Progenitor cell of endocrine pancreas (in vitro differentiated cells): ENCODE measurements at places on chromosomes 11 and 22.

DNA sequence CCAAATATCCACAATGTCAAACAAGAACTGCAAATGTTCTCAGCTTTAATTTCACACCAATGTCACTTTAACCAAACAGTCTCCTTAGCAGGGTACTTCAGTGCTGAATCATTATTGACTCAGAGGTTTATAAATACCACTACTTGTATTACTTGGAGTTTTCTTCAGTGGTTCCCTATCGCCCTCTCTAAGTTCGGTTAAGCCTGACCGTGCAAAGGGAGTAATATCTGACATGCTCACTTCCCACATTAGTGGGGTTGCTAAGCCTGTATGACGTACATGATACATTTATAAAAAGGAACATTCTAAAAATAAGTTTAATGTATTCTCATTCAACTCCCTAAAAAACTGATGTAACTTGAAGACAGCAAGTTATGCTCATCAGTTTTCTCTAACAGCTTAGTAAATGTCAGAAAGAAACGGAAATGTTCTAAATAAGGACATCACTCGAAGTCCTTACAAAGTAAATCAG, 93.1 kb upstream of the ZC3H12C start:
- no peak for DNase-seq

DNA sequence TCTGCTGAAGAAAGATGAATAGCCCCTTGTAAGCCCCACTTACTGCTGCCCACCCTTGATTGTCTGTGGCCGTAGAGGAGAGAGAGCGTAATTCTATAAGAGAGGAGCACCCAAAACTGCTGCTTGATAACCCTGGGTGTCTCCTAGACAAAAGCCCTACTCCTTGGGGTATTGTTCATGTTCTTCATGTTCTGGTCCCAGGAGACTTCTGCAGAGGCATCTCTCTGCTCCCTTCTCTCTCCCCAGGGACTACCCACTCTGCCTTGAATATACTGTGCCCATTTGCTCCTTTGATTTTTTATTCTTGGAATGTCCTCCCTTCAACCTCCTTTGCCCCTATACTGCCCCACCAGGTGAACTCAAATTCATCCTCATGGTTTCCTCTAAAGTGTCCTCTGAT, 417.8 kb upstream of the CADM1 start:
- no peak for DNase-seq

- DNase-seq, result no peak
Measured at GRCh38 chr11:112268406-112268805, 7.7 kb upstream of the PLET1 start.

- no peak for DNase-seq
Measured at GRCh38 chr11:26702406-26702805, 19.5 kb downstream of the SLC5A12 start.

DNA sequence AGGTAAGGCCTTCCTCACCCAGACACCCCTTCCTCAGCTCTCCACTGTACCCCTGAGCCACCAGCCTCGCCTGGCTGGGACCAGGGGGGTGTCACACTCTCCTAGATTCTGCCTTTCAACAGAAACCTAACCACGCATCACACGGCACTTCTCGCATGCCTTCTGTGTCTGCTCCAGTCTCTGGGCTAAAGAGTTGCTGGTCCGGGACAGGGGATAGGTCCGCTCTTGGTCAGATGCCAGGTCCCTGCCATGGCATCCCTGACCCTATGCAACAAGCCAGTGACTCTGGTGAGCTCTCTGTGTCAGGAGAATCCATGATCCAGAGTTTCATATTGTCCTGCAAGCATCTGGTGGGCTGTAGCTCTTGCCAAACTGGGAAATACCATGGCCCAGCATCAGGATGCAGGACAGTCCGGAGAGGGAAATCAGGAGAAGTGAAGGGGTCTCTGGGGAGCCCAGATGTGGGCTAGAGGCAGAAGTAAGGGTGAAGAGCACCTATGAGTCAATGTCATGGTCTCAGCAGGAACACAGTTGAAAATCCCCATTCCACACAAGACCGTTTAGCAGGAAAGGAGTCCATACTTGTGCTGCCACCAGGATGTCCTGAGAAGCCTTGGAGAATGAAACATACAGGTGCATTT, 14.1 kb downstream of the IGLL5 start:
- no peak for DNase-seq

- no peak for DNase-seq
Measured at GRCh38 chr11:75073459-75074190, 23.1 kb downstream of the OR2AT4 start.

DNA sequence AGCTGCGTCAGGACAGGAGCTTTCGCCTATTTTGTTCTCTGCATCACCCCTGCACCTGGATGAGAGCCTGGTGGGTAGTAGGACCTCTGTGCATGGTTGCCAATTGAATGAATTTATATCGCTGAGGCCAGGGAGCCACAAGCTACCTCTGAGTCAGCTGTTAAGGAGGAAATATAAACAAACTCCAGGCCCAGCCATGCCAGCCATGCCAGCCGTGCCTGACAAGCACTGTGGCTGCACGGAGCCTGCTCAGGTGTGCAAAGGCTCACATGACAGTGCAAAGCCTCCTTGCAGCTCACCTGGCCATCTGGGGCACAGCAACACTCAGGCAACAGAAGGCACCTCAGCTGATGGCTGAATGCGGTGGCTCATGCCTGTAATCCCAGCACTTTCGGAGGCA, 33.7 kb upstream of the LINC01488 start:
- no peak for DNase-seq

DNA sequence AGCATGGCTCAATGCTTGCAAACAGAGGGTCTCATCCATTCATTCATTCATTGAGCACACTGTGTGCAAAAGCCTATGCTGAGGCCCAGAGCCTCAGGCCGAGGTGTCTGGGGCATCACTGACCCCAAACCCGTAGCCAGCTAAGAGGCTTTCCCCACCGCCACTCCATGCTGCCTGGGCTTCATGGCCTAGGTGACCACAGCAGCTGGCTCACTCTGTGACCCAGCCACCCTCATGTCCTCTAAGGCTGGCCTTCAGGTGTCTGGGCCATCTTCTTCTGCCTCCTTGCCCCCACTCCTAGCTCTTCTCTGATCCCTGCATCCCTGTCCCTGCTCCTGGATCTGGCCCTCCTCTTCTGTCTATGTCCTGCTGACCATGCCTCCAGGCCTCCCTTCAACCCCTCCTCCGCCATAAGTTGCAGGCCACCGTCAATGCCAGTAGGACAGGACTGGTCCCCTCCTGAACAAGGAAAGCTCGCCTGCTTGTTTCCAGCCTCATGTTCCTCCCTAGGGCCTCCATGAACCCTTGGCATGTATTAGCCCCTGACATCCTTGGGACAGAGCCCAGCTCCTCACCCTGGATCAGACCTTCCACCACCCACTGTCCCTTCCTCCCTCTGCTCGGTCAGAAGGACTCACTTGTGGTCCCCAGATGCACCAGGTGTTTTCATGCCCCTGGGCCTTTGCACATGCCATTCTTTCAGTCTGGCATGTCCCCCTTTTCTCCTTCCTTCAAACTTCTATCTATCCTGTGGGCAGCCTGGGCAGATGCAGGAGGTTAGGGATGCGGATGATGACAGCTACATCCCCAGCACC, 92.8 kb downstream of the MYEOV start:
- no peak for DNase-seq

- no peak for DNase-seq
Measured at GRCh38 chr11:26579683-26580082, 7.6 kb upstream of the MUC15 start.

DNA sequence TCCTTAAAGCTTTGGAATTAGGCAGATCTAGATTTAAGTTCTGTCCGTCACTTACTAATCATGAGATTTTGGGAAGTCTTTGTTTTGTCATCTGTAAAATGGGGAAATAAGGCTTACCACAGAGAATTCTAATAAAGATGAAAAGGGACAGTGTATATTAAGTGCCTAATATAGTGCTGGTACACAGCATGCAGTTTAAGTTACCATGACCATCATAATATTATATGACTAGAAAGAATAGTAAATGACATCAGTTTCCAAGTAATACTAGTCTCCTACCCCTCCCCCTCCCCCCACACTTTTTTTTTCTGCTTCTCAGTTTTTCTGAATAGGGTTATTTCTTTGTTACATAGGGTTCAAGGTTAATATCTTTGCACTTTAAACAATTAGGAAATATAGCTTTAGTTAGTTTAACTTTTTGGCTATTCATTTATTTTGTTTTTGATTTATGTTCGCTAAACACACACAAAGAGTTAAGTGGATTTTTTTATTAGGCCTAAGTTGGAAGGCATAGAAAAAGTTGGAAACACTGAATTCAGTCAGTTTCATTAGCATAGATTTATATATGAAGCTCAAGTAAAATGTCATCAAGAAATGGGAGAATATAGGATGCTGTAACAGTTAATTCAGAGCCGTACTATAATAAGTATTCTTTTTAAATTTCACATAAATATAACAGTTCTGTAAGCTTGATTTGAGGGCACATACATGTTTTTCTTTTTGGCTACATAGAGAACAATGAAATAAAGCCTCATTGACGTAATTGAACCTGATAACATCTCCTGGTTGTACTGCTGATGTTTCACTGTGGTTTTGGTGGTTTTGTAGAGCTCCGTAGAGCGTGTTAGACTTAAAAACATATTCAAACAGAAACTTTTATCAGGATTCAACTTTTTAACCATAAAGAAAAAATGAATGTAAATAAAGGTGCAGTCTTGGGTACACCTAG, 121.2 kb downstream of the PDE3B start:
- DNase-seq, result no peak

- no peak for DNase-seq
Measured at GRCh38 chr22:34588871-34589545, 476.9 kb upstream of the ISX start.

- no peak for DNase-seq
Measured at GRCh38 chr11:104968355-104968855, at the start of gene CASP4. Gene CASP4, minus strand, starts transcription at chr11:104968574. Its CDS starts 49 bp downstream, at chr11:104968525.

GRCh38 chr11:2379466-2380174, 2.5 kb downstream of the CD81 start:
- DNase-seq, result no peak

- no peak for DNase-seq
Measured at GRCh38 chr11:133946541-133947318, 10.0 kb downstream of the IGSF9B start.

DNA sequence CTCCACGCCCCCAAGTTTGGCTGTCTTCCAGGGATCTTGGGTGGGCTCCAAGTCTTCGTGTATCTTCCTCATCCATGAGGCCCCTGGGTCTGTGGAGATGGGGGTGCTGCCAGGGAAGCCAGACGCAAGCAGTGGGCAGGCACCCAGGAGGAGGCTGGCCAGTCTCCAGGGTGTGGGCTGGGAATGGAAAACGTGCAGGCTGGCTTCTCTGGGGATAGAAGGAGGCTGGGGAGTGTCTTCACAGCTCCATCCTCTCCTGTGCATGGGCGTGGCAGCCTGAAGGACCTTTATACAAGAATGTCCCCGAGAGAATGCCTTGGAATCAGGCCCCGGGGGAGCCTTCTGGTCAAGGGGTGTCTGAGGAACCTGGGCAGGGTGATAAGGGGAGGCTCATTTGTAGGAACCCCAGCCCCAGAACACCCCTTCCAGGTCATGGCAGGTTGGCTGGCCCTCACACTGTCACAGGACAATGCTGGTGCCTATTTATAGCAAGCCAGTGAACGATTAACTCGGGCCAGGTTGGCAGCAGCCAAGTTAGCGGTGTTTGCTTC, 14.0 kb downstream of the SGSM1 start:
- DNase-seq, result no peak

- no peak for DNase-seq
Measured at GRCh38 chr11:88814076-88814475, 251.7 kb downstream of the GRM5 start.

DNA sequence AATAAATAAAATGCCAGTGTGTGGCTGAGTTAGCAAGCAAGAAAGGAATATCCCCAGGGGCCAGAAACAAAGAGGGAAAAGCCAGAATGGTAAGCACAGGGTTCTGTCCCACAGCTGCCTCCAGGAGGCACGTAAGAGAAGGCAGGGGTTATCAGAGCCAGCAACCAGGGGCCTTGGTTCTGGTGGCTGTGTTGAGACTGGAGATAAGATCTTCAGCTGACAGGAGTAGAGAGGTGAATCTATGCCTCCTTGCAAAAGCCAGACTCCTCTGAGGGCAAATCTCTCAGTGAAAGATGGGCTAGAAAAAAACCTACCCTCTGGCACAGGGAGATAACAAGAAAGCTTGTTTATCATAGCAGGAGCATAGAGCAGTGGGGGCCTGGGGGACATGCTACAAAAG, 29.8 kb upstream of the NFAM1 start:
- DNase-seq, result no peak

DNA sequence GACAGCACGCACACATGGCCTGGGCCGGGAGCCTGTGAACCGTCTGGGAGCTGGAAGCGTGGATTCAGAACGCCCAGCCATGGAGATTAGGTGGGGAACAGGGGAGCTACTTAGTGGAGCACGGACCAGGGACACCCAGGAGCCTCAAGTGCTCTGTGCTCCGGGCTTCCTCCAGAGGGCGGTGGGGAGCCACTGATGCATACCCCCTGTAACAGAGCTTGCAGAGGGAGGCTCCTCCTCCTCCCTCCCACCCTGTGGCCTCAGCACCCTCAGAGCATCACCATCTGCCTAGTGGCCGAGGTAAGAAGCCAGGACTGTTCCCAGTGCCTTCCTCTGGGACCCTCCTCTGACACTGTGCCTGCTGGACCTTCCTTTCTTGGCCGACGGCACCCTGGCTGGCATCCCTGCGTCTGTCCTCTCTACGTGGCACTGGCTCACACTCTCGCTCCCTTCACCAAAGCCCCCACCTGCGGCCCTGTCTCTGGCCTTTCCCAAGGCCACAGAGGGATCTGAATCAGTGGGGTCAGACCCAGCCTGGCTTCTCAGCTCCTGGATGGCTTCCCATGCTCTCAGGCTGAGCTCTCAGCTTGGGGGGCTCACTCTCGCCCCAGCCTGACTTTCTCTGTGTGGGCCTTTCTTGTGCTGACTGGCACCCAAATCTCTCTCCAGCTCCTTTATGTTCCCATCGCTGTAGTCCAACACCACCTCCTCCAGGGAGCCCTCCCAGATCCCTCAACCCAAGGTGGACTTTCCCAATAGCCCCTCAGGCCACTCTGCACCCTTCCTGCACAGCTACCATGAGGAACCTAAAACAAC, 780.9 kb downstream of the BRD1 start:
- DNase-seq, result peak; percentile 70
